ENCODE measurements at places on chromosomes 5 and 9. TPM values are rescaled to one million over a fixed set of nuclear protein-coding genes. Genes with fewer than 3 reads are reported as not detected.

Gene ECM2
- polyA plus RNA-seq = 12.2 TPM

Gene PCDHA5
- 0.18 TPM for polyA plus RNA-seq

Gene TSSK1B
- not detected for polyA plus RNA-seq

Gene DRD1
- polyA plus RNA-seq = not detected

Gene CD274
- polyA plus RNA-seq = 0.73 TPM

Gene GPR150
- polyA plus RNA-seq = not detected

Gene NUTM2G
- 1.3 TPM for polyA plus RNA-seq

Gene PCDHB11
- polyA plus RNA-seq = 3.8 TPM

Gene WDR31
- 8.4 TPM for polyA plus RNA-seq

Gene CCL27
- 0.95 TPM for polyA plus RNA-seq

Gene MARCOL
- not detected for polyA plus RNA-seq

Gene SPATA31C2
- 0.41 TPM for polyA plus RNA-seq

Gene AHRR
- 2.8 TPM for polyA plus RNA-seq

Gene ASPN
- 10.0 TPM for polyA plus RNA-seq

Gene KIF20A
- polyA plus RNA-seq = 41.1 TPM

Gene RASGRF2
- 2.1 TPM for polyA plus RNA-seq

Gene PRDM9
- polyA plus RNA-seq = not detected

Gene CDC37L1
- 18.8 TPM for polyA plus RNA-seq

Gene GARIN3
- not detected for polyA plus RNA-seq

Gene CDH18
- 1.1 TPM for polyA plus RNA-seq

- DNase-seq = no peak
These were observed 12.1 kb upstream of the PSD2 start for GRCh38 chr5:139783436-139783965.

- DNase-seq = no peak
These were observed 1737.2 kb downstream of the MAT2B start for GRCh38 chr5:165242646-165243045.

DNA sequence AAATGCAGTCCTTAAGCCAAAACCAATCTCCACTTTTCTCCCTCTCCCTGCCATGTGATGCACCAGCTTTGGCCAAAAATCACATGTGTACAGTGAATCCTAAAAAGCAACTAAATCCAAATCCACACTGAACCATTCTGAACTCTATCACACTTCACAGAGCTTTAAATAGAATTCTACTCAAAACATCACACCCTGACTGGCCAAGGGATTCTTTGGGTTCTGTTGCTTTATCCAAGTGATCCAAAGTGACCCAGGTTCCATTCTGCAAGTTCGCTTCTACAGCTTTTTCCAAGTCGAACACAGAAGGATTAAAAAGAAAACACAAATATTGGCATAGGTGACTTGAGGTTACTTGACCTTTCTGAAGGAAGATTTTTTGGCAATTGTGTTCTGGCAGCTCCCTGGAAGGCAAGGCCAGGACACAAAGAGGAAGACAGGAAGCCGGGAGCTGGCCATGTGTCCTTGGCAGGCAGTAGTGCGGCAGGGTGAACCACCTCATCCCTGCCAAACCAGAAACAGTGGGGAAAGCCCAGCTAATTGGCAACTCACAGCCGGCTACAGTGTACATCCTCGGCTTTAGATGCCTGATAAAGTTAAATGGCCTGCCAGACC lies 115.0 kb downstream of the NFIB start:
- no peak for DNase-seq

- no peak for DNase-seq
These were observed 29.8 kb downstream of the CD274 start for GRCh38 chr9:5479994-5480694.

DNA sequence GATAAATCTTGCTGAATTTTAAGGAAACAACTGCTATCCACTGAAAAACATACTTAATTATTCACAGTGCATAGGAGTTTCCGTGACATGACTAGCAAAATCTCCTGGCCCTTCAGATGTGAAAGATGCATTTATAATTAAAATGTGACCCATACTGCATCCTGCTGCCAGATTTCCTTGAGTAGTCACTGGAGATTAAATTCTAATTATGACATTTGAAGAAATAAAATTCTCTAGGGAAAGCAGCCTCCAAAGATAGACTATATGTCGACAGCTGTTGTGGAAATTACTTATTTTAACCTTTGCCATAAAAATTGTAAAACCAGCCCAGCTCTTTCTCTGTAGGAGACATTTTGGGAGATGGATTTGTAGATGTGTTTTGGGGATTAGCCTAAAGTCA lies 193.6 kb upstream of the SMC2 start:
- peak; percentile 14 for DNase-seq

- no peak for DNase-seq
These were observed 32.0 kb downstream of the GTF3C4 start for GRCh38 chr9:132702254-132702653.

DNA sequence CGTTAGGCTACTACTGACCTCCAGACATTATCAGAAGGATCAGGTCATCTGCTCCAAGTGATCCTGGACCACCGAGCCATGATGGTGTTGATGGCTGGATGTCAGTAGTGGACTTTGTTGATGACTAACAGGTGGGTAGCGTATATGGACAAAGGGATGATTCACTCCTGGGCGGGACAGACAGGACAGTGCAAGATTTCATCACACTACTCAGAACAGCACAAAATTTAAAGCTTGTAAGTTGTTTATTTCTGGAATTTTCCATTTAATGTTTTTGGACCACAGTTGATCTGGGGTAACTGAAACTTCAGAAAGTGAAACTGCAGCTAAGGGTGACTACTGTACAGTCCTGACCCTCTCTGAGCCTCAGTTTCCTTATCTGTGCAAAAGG lies 12.7 kb downstream of the PDGFRB start:
- no peak for DNase-seq

- no peak for DNase-seq
These were observed 1.2 kb upstream of the ZDHHC11 start for GRCh38 chr5:852018-852417.

- no peak for DNase-seq
These were observed 189.2 kb upstream of the NR3C1 start for GRCh38 chr5:143592648-143593047.

DNA sequence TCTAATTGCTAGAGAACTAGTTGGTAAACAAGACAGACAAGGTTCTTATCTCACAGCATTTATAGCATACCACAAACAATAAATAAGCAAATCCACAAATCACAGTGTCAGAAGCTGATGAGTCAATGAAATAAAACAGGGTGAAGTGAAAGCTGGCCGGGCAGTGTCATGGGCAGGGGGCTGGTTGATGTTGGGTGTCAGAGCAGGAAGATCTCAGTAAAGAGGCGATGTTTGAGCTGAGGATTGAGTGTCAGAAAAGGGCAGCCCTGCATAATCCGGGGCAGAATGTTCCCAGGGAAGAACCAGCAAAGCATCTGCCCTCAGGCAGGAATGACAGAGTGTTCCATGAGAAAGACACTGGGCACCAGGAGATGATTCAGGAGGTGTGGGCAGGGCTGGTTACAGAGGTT lies 183.4 kb downstream of the GOLPH3 start:
- DNase-seq = no peak

DNA sequence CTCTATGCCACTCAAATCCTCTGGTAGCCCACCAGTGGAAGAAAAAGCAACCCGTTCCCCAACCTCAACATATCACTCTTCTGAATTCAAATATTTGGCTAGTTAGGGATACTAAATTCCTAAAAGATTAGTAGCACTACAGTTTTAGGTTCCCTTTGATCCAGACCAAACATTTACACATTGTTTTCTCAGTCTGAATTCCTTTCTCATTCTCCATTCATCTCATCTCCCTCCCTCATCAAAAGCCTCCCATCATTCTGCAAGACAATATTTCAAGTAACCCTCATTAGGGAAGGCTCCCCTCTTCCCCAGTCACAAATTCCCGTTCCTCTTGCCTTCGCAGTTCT lies 26.3 kb downstream of the ADAM19 start:
- DNase-seq = no peak

DNA sequence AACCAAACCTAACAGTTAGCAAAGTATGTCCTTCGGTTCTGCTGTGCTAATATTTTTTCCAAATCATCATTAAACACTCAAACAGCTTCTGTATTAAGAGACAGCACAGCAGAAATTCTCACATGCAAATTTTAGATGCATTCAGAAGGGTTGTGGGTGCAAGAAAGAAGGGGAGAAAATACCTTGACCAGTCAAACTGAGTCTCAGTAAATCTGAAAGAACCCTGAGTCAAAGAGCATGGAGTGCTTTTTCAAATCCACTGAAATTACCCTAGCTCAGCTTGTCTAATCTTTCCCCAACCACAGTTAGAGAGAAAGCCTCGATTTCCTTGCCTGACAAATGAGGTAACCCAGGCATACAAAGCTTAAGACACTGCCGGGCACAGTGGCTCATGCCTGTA lies 55.1 kb downstream of the RETREG1 start:
- no peak for DNase-seq

DNA sequence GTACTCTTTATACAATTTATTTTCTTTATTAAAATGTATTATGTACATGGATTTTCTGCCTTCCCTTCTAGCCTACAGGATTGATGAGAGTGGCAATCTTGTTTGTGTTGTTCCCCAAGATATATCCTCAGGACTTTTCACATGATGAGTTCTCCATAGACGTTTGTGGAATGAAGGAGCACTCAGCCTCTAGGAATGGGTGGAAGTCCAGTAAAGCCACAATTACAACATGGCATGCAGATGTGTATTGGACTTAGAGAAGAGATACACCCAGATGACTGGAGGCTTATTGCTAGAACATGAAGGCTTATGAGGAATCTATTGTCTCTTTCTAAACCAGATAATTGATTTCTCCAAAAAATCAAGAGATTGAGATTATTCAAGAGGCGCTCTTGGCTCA lies 8.2 kb upstream of the DOCK2 start:
- no peak for DNase-seq

- DNase-seq = no peak
These were observed 34.5 kb upstream of the TYRP1 start for GRCh38 chr9:12658531-12659209.

- no peak for DNase-seq
These were observed 108.1 kb upstream of the SPRY4 start for GRCh38 chr5:142432961-142433360.

- no peak for DNase-seq
These were observed 39.6 kb downstream of the PDCD1LG2 start for GRCh38 chr9:5549658-5550650.

DNA sequence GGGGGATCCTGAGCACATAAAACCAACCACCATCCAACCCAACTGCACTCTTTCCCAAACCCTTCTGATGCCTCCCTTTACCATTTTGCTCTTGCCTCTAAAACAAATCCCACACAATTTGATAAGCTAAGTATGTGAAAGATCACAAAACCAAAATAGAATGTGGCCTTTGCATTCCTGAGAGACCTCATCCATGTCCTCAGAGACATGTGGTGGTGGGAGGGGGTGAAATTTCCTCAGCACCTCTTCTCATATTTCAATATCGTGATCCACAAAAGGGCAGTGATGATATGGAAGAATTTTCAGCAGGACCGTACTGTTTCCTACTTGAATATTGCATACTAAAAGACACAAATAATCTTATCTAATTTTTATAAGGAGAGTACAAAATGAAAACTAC lies 423.3 kb downstream of the TLE1 start:
- no peak for DNase-seq

- DNase-seq = no peak
These were observed 73.1 kb upstream of the SAP30L start for GRCh38 chr5:154372661-154373060.

DNA sequence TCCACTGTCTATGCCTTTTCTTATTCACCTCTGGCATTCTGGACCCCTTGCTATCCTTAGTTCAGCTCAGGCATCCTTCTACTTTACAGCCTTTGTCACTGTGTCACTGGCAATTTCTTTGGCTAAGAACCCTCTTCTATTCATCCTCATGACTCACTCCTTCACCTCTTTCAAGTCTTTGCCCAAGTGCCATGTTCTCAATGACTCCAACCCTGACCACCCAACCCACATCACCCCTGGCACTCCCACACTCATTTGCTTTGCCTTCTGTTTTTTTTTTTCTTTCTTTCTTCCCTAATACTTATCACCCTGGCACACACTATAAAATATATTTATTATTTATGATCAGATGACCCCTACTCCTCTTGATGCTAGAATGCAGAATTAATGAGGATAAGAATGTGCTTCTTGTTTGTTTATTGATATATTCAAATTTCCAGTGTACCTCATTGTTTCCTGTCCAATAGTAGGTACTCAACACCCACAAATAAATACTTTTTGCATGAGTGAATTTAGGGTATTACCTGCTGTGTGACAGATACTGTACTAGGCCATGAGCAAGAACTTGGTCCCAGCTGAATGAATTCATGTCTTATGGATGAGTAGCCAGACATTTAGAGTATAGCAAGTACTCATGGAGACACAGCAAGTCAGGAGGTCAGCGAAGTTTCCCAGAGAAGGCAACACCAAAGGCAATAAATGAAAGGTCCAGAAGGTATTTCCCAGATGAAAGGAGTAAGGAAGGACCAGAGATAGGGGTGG lies 236.1 kb downstream of the PAPPA start:
- DNase-seq = no peak

DNA sequence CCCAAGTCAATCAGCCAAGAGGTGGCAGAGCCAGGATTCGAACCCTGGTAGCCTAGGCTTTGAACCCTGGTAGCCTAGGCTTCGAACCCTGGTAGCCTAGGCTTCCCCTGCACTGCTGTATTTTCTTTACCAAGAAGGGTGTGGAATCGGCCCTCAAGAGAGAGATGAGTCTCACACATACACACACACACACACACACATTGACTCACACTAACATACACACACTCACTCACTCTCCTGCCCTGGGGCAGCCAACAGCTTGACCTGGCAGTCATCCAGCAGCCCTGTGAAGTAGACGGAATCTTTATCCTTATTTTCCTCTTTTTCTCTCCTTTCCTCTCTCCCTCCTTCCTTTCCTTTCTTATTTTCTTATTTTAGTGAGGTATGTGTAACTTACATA lies 55.4 kb upstream of the RPL26L1 start:
- DNase-seq = no peak

- no peak for DNase-seq
These were observed 971 bp downstream of the PHYKPL start for GRCh38 chr5:178231539-178232123.

- no peak for DNase-seq
These were observed 71.8 kb upstream of the SMIM15 start for GRCh38 chr5:61234019-61234418.

DNA sequence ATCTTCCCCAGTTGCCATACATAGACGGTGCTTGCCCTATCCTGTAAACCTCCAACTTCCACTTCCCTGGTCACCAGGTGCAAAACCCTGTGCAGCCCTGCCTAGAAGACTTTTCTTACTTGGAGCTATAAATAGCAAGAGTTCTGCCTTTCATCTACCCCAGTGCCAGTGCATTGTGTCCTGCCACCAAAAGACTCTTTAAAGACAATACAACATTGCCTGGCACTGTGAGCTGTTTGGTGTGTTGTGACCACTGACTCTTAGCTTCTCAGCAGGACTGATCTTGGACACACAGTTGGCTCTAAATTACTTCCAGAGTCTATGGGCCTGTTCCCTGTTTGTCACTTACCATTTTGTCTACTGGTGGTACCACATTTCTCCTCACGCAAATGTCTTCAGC lies 608.1 kb downstream of the CDH9 start:
- DNase-seq = no peak

- DNase-seq = no peak
These were observed 24.2 kb downstream of the ARHGEF37 start for GRCh38 chr5:149605354-149605997.

GRCh38 chr9:959914-960313 lies 16.5 kb upstream of the DMRT3 start:
- DNase-seq = no peak

All from renal pelvis (tissue), 12 donors.